ENCODE measurements at places on chromosomes 4 and X.

GRCh38 chr4:22607382-22607781, 85.4 kb upstream of the GBA3 start:
- DNase-seq, result no peak

DNA sequence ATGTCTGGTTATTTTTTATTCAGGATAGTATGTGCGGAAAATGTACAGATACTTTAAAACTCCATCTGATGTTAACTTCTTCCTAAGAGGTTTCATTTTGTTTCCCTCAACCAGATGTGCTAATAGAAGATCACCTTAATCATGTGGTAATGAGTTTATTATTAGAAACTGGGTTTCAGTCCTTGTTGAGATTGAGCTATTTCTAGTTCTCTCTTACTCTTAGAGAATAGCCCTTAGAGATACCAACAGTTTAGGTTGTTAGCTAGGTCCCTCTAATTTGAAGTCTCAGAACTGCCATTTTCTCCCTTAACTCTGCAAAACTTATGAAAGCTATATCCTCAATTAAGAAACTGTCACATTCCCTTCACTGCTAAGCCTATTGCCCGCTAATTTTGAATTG, 13.0 kb downstream of the FAM47A start:
- no peak for DNase-seq

GRCh38 chr4:138892483-138893407, 122.8 kb upstream of the NOCT start:
- no peak for DNase-seq

- no peak for DNase-seq
These were observed 30.5 kb upstream of the ADGRG2 start for GRCh38 chrX:19152762-19153161.

DNA sequence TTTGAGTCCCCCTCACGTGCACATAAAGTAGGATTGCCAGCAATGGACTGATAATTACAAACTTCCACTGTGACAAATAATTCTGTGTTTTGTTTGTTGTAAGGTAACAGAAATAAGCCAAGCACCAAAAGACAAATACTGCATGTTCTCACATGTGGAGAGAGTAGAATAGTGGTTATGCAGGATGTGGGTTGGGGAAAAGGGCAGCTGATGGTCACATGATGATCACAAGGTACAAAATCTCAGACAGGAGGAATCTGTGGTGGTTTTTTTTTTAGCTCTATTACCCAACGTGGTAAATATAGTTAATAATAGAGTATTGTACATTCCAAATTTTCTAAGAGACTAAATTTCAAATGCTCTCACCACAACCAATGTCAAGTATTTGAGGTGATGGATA, 182.3 kb downstream of the BANK1 start:
- DNase-seq, result no peak

All from mesothelial cell of epicardium (in vitro differentiated cells).